WTC11 (cell line): ENCODE measurements at places on chromosomes 6 and 20. TPM values are rescaled to one million over a fixed set of nuclear protein-coding genes. Genes with fewer than 3 reads are reported as not detected.
A peak's percentile ranks its signal among the peaks of the same experiment; 100 is the strongest.

- H3K27me3 ChIP-seq, result no peaks in the 10 kb centered on the region
- H3K4me3 ChIP-seq, result no peak overlapping the region
- H3K36me3 ChIP-seq, result peaks cover 5% of the 10 kb centered on the region
These were observed 23.9 kb downstream of the RALY start for GRCh38 chr20:34017610-34018009.

GRCh38 chr6:29631860-29632731 is 887 bp downstream of the GABBR1 start:
- peaks cover 63% of the 10 kb centered on the region for H3K4me1 ChIP-seq
- H3K36me3 ChIP-seq, result no peaks in the 10 kb centered on the region
- DNase-seq, result peak; percentile 71
- no peaks in the 10 kb centered on the region for H3K27me3 ChIP-seq

GRCh38 chr20:11411765-11412164 is 505.9 kb upstream of the BTBD3 start:
- no peaks in the 10 kb centered on the region; the same call in 1 of the 2 replicates for H3K36me3 ChIP-seq
- H3K4me1 ChIP-seq, result peaks cover 13% of the 10 kb centered on the region
- no peak overlapping the region for H3K4me3 ChIP-seq
- no peaks in the 10 kb centered on the region for H3K27me3 ChIP-seq

GRCh38 chr20:36700438-36700837 is 45.5 kb downstream of the NDRG3 start:
- no peak for DNase-seq
- H3K36me3 ChIP-seq, result peaks cover 17% of the 10 kb centered on the region
- H3K27ac ChIP-seq, result peak overlapping the region; percentile 50
- no peak overlapping the region for H3K4me3 ChIP-seq

DNA sequence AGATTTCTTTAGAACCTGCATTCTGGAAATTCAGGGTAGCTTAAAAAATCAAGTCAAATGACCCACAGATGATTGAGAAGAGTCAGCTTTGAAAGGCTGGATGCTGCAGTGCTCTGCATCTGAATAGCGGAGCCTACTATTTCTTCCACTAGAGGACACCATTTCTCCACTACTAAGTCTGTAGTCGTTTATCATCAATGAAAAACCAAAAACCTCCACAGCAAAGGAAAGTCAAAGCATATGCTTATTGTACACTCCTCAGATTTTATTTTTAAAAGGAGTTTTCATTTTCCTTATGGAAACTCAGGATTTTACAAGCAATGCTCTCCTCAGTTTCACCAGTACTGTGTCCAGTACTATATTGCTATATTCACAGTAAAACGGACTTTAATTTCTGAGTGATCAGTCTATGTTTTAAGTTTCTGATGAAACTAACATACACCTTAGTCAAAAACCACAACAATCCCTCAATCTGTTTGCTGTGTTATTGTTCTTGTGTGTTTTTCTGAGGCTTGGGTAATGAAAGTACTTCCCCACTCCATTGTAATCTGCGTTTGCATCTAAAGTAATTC is 50.5 kb upstream of the ENPP5 start:
- no peak for DNase-seq
- H3K4me1 ChIP-seq, result peaks cover 8% of the 10 kb centered on the region
- peaks cover 11% of the 10 kb centered on the region for H3K27me3 ChIP-seq
- no peaks in the 10 kb centered on the region for H3K36me3 ChIP-seq

DNA sequence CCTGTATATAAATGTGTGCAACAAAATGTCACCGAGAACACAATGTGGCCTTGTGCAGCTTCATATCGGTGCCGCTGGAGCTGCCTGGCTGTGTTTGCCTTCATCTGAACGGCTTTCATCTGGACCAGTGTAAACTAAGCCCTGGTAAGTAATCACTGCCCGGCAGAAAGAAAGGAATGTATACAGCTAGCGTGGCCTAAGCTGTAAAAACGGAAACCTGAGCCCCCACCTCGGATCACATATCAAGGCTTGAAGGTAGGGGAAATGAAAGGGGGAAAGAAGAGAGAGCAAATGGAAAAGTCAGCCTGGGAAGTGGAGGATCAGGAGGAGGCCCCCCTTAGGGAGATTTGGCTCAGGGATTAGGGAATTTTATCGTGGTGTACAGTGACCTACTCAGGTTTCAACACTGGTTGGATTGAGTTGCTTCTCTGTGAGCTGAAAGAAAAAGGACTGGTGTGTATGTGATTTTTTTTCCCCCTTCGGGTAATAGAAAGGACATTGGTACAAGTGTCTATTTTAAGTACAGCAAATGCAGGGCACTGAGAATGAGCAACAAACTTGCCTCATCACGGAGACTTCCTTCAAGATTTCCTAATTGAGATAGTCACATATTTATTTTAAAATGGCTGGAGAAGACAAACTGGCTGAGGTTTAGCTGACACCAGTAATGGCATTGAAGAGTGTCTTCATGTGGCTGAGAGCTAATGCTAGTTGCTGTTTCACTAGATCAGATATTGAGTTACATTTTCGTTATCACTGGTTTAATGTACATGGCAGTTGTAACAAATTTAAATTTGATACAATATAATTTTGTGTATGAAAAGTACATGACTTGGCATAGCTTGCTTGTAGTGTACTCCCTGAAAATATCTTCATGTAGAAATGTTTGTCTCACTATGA is 3.5 kb downstream of the SOBP start:
- peaks cover 13% of the 10 kb centered on the region for H3K27me3 ChIP-seq
- no peak overlapping the region for H3K27ac ChIP-seq
- DNase-seq, result no peak
- H3K36me3 ChIP-seq, result no peaks in the 10 kb centered on the region
- no peak overlapping the region for H3K4me3 ChIP-seq

DNA sequence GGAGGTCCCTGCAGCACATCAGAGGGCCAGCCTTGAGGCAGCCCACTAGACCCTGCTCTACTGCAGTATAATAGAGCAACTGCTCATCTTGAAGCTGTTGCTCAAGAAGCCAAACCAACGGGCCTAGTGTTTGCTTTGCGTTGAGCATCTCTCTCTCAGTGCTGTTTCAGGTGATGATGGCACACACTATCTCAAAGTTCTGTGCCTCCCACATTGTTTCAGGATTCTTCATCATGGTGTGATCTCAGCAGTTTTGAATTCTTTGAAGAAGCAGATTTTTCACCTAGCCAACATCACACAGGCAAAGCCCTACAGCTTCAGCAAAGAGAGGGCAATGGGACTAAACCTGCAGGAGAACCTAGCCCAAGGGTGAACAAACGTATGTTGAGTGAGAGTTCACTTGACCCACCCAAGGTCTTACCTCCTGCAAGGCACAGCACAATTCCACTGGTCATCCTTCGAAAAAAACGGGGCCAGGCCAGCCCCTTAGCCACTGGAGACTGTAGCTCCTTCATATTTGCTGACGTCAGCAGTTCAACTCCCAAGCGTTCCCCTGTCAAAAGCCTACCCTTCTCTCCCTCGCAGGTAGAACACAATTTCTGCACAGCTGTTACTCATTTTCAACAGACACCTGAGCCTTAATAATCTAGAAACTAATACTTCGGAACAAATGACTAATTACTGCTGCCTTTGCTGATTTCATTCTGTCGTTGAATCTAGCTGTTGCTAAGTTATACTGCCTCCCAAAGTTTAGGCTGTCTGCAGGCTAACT is 15.8 kb downstream of the MYB start:
- no peak overlapping the region for H3K27ac ChIP-seq
- no peaks in the 10 kb centered on the region for H3K27me3 ChIP-seq
- peaks cover 10% of the 10 kb centered on the region for H3K4me1 ChIP-seq

- peaks cover 34% of the 10 kb centered on the region for H3K4me1 ChIP-seq
- no peak overlapping the region for H3K4me3 ChIP-seq
- H3K27me3 ChIP-seq, result no peaks in the 10 kb centered on the region; the same call in 1 of the 2 replicates
These were observed 166.5 kb upstream of the MYLIP start for GRCh38 chr6:15962449-15962764.

DNA sequence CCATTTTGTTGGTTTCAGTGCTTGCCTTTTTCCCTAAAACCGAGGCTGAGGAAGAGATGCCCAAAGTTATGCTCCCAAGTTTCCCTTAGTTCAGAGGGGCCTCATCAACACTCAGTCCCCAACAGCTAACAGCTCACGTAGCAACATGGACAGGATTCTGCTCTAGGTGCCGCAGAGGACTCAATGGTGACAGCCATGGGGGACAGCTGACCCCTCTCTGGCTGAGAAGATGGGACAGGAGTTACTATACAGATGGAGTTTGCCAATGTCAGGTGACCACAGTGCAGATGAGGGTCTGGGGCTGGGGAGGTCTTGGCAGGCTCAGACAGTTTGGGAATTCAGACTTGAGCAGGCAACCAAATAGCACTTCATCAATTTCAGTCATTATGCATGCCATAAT is 67.3 kb downstream of the NPEPL1 start:
- no peak for DNase-seq
- H3K27ac ChIP-seq, result no peak overlapping the region
- peaks cover 13% of the 10 kb centered on the region for H3K4me1 ChIP-seq
- H3K27me3 ChIP-seq, result peaks cover 16% of the 10 kb centered on the region
- no peak overlapping the region for H3K4me3 ChIP-seq

DNA sequence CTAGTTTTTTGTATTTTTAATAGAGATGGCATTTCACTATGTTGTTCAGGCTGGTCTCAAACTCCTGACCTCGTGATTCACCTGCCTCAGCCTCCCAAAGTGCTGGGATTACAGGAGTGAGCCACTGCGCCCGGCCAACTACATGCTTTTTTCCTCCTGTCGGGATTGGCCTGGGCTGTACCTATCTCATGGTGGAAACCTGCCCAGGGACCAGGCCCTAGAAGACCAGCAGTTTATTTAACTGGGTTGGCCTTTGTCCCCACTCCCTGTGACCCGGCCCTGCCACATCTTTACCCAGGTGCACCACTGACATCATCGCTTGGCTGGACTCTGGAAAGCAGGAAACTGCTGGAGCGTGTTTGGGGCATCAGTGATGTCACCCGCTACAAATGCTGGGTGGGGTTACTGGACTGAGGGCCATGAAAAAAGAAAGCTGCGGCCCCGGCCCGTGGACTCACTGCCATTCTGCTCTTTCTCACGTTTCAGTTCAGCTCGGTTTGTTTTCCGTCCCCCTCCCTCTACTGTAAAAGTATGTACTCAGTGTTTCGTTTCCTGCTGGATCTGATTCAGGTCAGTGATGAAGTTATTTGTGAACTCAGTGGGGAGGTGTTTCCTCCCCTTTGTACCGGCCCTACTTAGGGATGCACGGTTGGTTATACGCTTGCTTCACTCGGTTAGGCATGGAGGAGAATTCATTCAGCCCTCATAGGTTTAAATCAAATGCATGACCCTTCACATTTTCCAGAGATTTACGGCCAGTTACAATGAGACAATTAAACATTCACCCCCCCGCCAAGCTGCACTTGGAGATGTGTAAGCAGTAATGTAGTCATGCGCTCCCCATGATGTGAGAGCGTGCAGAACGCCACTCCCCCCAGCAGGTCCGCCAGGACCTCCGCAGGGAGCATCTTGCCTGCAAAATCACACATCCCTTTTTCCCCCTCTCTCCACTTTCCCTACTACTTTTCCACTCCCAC is 179.3 kb downstream of the MTHFD1L start:
- H3K4me3 ChIP-seq, result peak overlapping the region; percentile 29
- peaks cover 27% of the 10 kb centered on the region for H3K4me1 ChIP-seq
- no peaks in the 10 kb centered on the region for H3K27me3 ChIP-seq
- H3K36me3 ChIP-seq, result peaks cover 17% of the 10 kb centered on the region

DNA sequence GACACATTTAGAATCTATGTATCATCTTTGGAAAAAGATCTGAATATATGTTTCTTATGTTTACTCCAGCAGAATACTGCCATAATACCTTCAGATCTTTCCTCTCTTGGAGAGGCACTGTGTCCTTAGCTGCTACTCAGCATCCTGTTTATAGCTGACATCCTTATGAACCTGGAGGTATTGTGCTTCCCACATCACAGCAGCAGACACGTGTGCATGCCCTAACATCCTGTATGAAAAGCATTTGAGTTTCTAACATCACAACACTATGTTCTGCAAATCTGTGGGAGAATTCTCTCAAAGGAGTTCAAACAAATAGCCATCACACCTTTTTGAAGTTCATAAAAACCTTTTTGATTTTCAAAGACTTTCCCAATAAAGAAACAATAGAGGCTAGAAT is 216.0 kb downstream of the GJA1 start:
- 0 out of 2 replicates have a peak, but pooled peaks cover 2% of the 10 kb centered on the region for H3K36me3 ChIP-seq
- no peak for DNase-seq
- H3K27me3 ChIP-seq, result no peaks in the 10 kb centered on the region; the same call in 1 of the 2 replicates
- peaks cover 11% of the 10 kb centered on the region; the same call in 1 of the 2 replicates for H3K4me1 ChIP-seq

- H3K4me3 ChIP-seq, result no peak overlapping the region
- DNase-seq, result no peak
- 0 out of 2 replicates have a peak, but pooled peaks cover 3% of the 10 kb centered on the region for H3K4me1 ChIP-seq
- no peaks in the 10 kb centered on the region for H3K27me3 ChIP-seq
- peaks cover 6% of the 10 kb centered on the region for H3K36me3 ChIP-seq
These were observed 25.9 kb upstream of the TGM2 start for GRCh38 chr20:38190936-38191371.

- H3K27me3 ChIP-seq, result peaks cover 3% of the 10 kb centered on the region; the same call in 1 of the 2 replicates
- H3K4me3 ChIP-seq, result no peak overlapping the region
- no peak overlapping the region for H3K27ac ChIP-seq
- no peak for DNase-seq
- H3K4me1 ChIP-seq, result peaks cover 8% of the 10 kb centered on the region
- H3K36me3 ChIP-seq, result no peaks in the 10 kb centered on the region
These were observed 29.9 kb downstream of the SDCBP2 start for GRCh38 chr20:1298888-1299511.

DNA sequence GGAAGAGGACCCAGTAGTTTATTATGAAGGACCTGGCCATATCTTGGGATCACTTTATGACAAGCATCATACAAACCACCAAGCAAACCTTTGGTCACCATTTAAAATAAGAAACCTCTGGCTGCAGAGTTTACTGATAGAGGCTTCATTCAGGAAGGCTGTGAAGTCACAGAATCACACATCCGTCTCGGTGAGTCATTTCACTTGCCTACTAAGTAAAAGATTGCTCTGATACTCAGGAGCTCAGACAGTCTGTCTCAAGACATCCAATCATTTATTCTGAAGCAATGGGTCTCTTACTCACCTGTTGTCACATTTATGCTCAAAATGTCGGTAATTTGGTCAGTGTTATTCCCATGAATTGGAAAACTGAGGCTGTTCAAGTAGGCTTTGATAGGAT is 33.7 kb downstream of the ADGRF5 start:
- no peaks in the 10 kb centered on the region; the same call in 1 of the 2 replicates for H3K27me3 ChIP-seq
- no peaks in the 10 kb centered on the region for H3K36me3 ChIP-seq
- no peak overlapping the region for H3K27ac ChIP-seq
- no peaks in the 10 kb centered on the region for H3K4me1 ChIP-seq
- no peak overlapping the region for H3K4me3 ChIP-seq

DNA sequence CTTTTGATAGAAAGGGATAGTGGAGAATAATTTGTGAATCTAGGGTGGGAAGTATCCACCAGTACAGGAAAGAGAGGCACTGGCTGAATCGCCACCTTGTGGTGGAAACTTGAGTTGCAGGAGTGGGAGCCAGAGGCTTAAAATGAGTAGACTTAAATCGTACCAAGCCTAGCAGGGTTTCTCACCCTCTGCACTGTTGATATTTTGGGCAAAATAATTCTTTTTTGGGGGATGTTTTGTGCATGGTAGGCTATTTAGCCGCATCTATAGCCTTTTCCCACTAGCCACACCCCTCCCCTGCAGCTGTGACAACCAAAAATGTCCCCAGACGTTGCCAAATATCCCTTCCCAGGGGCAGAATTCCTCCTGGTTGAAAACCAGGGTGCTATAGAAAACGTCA is 119.1 kb downstream of the DHX35 start:
- peaks cover 6% of the 10 kb centered on the region; the same call in 1 of the 2 replicates for H3K4me1 ChIP-seq
- peaks cover 19% of the 10 kb centered on the region for H3K27me3 ChIP-seq
- no peak overlapping the region for H3K27ac ChIP-seq
- peak; percentile 89 for DNase-seq
- H3K36me3 ChIP-seq, result no peaks in the 10 kb centered on the region

GNAS-AS1 gene
- total RNA-seq, result 12.2 to 13.4 TPM (median 12.8 TPM) in 3 replicates

TBXT gene
- 0.15 to 0.50 TPM (median 0.21 TPM) in 3 replicates for total RNA-seq

IL17A gene
- not detected in 3 replicates for total RNA-seq

PRPH2 gene
- 1.0 to 1.9 TPM (median 1.6 TPM) in 3 replicates for total RNA-seq

SLC35D3 gene
- 0.37 to 0.78 TPM (median 0.39 TPM) in 3 replicates for total RNA-seq

RTF2 gene
- 46.3 to 56.1 TPM (median 51.7 TPM) in 3 replicates for total RNA-seq
